ENCODE measurements at places on chromosomes 4 and X. TPM values are rescaled to one million over a fixed set of nuclear protein-coding genes. Genes with fewer than 3 reads are reported as not detected.

DNA sequence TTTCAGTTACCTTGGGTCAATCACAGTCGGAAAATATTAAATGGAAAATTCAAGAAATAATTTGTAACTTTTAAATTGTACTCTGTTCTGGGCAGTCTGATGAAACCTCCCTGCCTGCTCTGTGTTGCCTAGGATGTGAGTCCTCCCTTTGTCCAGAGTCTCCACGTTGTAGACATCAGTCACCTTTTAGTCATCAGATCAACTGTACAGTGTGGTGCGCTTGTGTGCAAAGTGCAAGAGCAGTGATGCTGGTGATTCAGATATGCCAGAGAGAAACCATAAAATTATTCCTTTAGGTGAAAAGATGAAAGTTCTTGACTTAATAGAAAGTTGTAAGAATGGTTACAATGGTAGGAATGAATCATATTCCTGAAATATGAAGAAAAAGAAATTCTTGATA is 1.4 kb downstream of the SPATA4 start:
- H3K4me3 ChIP-seq: no peak overlapping the region
- peaks cover 8% of the 10 kb centered on the region for H3K4me1 ChIP-seq
- peaks cover 5% of the 10 kb centered on the region for H3K36me3 ChIP-seq
- no peak for DNase-seq
- no peak overlapping the region for H3K27ac ChIP-seq

ZMYM3 gene
- total RNA-seq: 18.1 TPM

GRCh38 chrX:152898442-152898841 is 575 bp downstream of the ZNF185 start:
- no peak for DNase-seq
- H3K27me3 ChIP-seq: peaks cover 32% of the 10 kb centered on the region
- no peaks in the 10 kb centered on the region for H3K36me3 ChIP-seq

GRCh38 chr4:18869166-18869565 is 847.6 kb upstream of the LCORL start:
- no peaks in the 10 kb centered on the region for H3K27me3 ChIP-seq
- no peak overlapping the region for H3K27ac ChIP-seq
- DNase-seq: no peak
- H3K4me1 ChIP-seq: no peaks in the 10 kb centered on the region
- no peak overlapping the region for H3K4me3 ChIP-seq
- H3K36me3 ChIP-seq: no peaks in the 10 kb centered on the region

DNA sequence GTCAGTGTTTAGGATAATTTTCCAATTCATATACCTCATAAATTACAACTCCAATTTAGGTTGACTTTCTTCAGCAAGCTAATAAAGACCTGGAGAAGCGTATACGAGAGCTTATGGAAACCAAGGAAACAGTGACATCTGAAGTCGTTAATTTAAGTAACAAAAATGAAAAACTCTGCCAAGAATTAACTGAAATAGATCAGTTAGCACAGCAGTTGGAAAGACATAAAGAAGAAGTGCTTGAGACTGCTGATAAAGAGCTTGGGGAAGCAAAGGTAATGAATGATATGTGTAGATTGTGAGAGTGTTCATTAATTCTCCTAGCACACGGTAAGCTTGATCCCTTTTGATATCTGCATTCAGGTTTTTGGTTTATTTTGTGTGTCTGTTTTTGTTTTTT is 16.8 kb downstream of the CEP135 start:
- no peaks in the 10 kb centered on the region for H3K27me3 ChIP-seq
- peaks cover 15% of the 10 kb centered on the region for H3K36me3 ChIP-seq
- peaks cover 12% of the 10 kb centered on the region for H3K4me1 ChIP-seq
- H3K4me3 ChIP-seq: no peak overlapping the region
- DNase-seq: no peak

BGN gene
- not detected for total RNA-seq

ITIH6 gene
- total RNA-seq: not detected

- no peak for DNase-seq
- peaks cover 12% of the 10 kb centered on the region for H3K27me3 ChIP-seq
Observed at GRCh38 chr4:78629991-78630541, 78.5 kb downstream of the ANXA3 start.

GRCh38 chrX:91137883-91138282 is 296.8 kb upstream of the PABPC5 start:
- no peaks in the 10 kb centered on the region for H3K27me3 ChIP-seq
- DNase-seq: no peak
- no peak overlapping the region for H3K27ac ChIP-seq
- no peak overlapping the region for H3K4me3 ChIP-seq
- H3K4me1 ChIP-seq: no peaks in the 10 kb centered on the region

- peak overlapping the region; percentile 22 for H3K27ac ChIP-seq
- no peaks in the 10 kb centered on the region for H3K27me3 ChIP-seq
- H3K36me3 ChIP-seq: no peaks in the 10 kb centered on the region
- H3K4me1 ChIP-seq: peaks cover 10% of the 10 kb centered on the region
Observed at GRCh38 chr4:14177987-14178386, 550.5 kb upstream of the BOD1L1 start.

GRCh38 chr4:62475596-62475995 is 1275.5 kb downstream of the ADGRL3 start:
- no peaks in the 10 kb centered on the region for H3K4me1 ChIP-seq
- no peaks in the 10 kb centered on the region for H3K27me3 ChIP-seq
- H3K27ac ChIP-seq: no peak overlapping the region
- DNase-seq: no peak
- H3K36me3 ChIP-seq: no peaks in the 10 kb centered on the region
- H3K4me3 ChIP-seq: no peak overlapping the region

GRCh38 chr4:187276736-187277408 is 553.2 kb upstream of the FAT1 start:
- no peaks in the 10 kb centered on the region for H3K4me1 ChIP-seq
- no peaks in the 10 kb centered on the region for H3K36me3 ChIP-seq
- no peak for DNase-seq
- no peaks in the 10 kb centered on the region for H3K27me3 ChIP-seq
- no peak overlapping the region for H3K4me3 ChIP-seq
- no peak overlapping the region for H3K27ac ChIP-seq

Data from T-helper 17 cell (primary cell).